ENCODE measurements at places on chromosomes 6 and 20. TPM values are rescaled to one million over a fixed set of nuclear protein-coding genes. Genes with fewer than 3 reads are reported as not detected.

BPIFB1 gene
- not detected for total RNA-seq

- no peak for DNase-seq
Measured at GRCh38 chr20:59819496-59820203, 113.8 kb downstream of the SYCP2 start.

DNA sequence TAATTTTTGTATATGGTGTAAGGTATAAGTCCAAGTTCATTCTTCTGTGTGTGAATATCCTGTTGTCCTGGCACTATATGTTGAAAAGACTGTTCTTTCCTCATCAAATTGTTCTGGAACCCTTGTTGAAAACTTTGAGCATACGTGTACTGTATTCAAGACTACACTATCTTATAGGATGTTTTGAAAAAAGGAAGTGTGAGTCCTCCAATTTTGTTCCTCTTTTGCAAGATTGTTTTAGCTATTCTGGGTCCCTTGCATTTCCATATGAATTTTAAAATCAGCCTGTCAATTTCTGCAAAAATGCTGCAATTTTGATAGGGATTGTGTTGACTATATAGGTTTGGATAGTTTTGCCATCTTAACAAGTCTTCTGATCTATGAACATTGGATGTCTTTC, 195.2 kb downstream of the BACH2 start:
- no peak for DNase-seq

- no peak for DNase-seq
Measured at GRCh38 chr6:89144354-89144906, 1.4 kb upstream of the PM20D2 start.

- DNase-seq: no peak
Measured at GRCh38 chr6:45640081-45640491, 262.4 kb upstream of the SUPT3H start.

ULBP2 gene
- 8.3 TPM for total RNA-seq

GRCh38 chr20:19615629-19616028, 142.4 kb upstream of the RIN2 start:
- no peak for DNase-seq

- no peak for DNase-seq
Measured at GRCh38 chr6:155216312-155217046, 47.3 kb upstream of the CLDN20 start.

GRCh38 chr6:68718385-68719073, 83.4 kb downstream of the ADGRB3 start:
- no peak for DNase-seq

DNA sequence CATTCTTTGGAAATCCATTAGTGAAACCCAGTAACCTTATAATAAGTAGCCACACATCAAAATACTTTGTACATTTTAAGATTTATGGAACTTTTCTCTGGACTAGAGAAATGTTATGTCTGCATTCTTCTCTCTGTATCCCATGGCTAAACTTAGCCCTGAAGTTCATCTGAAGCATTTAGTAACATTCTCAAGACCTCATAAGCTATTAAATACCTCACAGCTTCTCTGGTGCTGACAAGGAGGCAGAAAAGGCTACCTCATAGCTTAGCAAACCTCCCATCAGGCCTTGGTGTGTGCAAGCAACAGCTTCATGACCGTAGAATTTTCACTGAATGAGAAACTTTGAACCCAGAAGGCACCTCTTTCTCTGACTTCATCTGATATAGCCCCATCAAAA, 38.9 kb upstream of the HDGFL1 start:
- DNase-seq: no peak

SALL4 gene
- 0.32 TPM for total RNA-seq

NMBR gene
- total RNA-seq: not detected

ARHGAP18 gene
- total RNA-seq: 37.5 TPM

HLA-DQB2 gene
- total RNA-seq: not detected

GRCh38 chr6:1820165-1820564, 210.4 kb downstream of the FOXC1 start:
- no peak for DNase-seq

- no peak for DNase-seq
Measured at GRCh38 chr20:1958426-1958825, 35.4 kb downstream of the PDYN start.

DNA sequence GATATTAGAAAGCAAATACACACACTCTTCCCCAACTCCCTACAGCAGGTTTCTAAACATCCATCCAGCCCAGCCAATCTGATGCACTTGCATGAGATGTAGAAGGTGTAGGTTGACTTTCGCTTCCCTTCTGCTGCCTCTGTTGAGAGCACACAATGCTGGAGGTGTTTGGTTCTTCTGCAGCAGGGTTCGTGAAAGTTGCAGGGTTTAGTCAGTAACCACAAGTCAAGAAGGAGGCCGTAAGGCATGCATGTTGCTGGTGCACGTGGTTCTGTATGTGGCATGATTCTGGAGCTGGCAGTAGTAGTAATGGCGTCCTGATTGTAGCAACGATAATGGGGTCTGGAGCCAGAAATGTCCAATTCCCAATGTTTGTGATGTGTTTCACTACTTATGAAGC, 53.0 kb downstream of the DEK start:
- no peak for DNase-seq

DNA sequence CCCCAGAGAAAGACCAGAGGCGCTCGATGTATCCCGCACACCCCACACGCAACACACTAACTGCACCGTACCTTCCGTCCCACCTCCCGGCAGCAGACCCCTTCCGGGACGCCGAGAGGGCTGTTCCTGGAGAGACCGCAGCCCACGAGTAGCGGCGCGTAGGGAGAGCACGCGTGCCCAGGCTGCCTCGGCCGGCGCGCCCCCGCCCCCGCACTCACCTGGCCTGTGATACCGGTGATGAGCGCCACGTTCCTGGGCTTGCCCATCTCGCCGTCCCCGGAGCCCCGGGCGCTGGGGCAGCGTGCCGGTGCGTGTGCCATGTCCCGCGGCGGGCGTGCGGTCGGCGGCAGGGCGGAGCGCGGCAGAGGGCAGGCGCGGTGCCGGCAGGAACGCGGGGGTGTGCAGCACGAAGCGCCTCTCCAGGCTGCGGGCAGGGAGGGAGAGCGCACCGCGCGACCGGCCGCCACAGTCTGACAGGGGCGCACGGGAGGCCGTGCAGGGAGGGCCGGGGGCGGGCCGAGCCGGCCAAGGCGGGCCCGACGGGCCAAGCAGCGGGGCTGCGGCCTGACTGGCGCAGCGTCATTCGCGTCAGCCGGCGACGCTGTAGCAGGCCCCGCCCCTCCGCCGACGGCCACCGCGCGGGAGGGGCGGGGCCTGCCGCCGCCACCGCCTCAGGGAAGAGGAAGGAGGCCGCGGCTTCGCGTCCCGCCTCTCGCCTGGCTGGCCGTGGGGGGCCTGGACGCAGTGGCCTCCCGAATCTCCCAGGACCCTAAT, at the start of gene GMDS:
TSS of gene GMDS (minus strand) at position 503 of the 774 bp plus-strand sequence.
- peak; percentile 61 for DNase-seq

GRCh38 chr6:94052749-94053148, 633.4 kb upstream of the EPHA7 start:
- no peak for DNase-seq

DNA sequence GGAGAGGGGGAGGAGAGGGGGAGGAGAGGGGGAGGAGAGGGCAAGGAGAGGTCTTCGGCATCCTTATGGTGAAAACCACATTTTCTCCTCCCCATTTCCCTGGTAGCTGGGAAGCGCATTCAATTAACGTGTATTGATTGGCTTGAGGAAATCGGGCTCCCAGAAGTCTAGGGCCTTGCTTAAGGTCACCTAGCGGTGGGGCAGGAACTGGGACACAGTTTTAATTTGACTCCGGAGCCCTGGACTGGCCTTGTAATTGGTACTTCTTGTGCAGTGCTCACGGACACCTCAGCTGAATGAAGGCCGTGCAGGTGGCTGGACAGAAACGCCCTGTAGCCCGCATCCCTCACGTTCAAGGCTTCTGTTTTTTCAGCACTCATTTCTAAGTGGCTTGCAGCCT, 42.8 kb downstream of the CTCFL start:
- DNase-seq: no peak

- DNase-seq: no peak
Measured at GRCh38 chr6:120363429-120363828, 970.9 kb downstream of the TBC1D32 start.

- peak; percentile 9 for DNase-seq
Measured at GRCh38 chr20:54004445-54004844, 65.9 kb downstream of the BCAS1 start.

ENPP3 gene
- not detected for total RNA-seq

PABPC1L gene
- total RNA-seq: 14.1 TPM

Data from foreskin keratinocyte (primary cell).